ENCODE measurements at places on chromosomes 5 and 9.

DNA sequence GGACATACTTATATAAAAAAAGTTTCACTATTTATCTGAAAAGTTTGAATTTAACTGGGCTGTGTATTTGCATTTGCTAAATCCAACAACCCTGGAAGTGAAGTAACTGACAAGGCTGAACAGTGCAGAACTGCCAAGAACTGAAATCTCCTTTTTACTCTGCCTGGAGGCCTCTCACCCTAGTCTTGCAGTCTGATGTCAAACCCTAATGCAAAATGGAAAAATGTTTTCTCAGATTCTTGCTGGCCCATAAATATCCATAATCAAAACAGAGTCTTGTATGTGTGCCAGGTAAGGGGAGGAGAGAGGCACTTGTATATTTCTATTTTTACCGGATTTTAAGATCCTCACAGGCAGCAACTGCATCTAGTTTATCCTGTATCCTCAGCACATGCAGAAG is 432.7 kb upstream of the KLF4 start:
- no peak overlapping the region for H3K27ac ChIP-seq
- no peak for DNase-seq
- H3K4me3 ChIP-seq: no peak overlapping the region
- no peaks in the 10 kb centered on the region for H3K27me3 ChIP-seq

DNA sequence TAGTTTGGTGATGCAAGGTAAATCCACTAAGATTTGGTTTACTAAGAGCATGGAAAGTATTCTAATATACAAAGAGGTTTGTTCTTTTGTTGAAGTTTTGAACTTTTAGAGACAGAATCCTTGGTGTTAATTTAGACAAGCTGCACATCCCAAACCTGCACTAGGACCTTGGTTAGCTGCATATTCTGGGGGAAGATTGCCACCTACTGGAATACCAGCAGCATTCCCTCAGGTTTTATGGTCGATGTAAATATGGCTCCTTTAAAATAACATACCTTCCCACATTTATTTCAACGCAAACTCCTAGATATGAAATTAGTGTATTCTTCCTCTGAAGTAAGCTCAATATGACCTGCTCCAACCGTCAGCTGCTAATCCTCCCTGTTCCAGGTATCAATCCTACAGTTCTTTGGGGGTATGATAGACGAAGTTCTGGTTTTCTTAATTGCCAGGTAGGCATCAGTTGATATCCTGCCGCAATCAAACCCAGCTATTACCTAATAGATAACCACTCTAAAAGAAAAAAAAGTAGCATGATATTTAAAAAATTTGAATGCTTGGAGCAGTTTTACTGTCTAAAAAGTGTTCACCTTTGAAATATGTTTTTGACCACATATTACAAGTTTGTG is 624.1 kb downstream of the ISL1 start:
- no peak for DNase-seq
- no peak overlapping the region for H3K4me3 ChIP-seq
- H3K27ac ChIP-seq: no peak overlapping the region
- H3K27me3 ChIP-seq: peaks cover 3% of the 10 kb centered on the region
- H3K36me3 ChIP-seq: no peaks in the 10 kb centered on the region

DNA sequence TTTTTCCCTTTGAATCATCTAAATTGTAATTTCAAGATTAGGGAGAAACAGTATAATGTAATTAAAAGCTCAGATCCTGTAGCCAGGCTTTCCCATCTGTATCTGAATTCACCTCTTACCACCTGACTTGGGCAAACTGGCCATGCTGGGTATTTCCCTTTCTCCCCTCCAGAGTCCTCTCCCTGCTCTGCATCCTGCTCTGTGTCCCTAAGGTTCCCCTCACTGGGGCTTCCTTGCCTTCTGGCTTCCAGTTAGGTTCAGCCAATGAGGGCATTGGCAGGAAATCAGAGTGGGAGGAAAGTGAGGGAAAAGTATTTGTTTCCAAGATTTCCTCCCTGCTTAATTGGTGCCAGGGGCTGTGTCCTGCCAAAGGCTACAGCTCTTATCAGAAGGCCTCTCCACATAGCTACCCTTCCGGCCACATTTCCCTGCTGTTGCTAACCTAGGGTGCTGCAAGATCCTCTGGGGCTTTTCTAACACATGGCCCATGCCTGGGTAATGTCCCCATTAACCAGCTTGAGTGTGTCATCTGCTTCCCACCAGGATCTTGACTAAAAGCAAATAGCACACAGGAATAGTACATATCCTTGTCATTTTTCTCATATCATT is 51.0 kb upstream of the MPDZ start:
- no peaks in the 10 kb centered on the region for H3K4me1 ChIP-seq
- H3K36me3 ChIP-seq: no peaks in the 10 kb centered on the region
- no peak for DNase-seq
- no peaks in the 10 kb centered on the region for H3K27me3 ChIP-seq
- no peak overlapping the region for H3K4me3 ChIP-seq
- no peak overlapping the region for H3K27ac ChIP-seq

DNA sequence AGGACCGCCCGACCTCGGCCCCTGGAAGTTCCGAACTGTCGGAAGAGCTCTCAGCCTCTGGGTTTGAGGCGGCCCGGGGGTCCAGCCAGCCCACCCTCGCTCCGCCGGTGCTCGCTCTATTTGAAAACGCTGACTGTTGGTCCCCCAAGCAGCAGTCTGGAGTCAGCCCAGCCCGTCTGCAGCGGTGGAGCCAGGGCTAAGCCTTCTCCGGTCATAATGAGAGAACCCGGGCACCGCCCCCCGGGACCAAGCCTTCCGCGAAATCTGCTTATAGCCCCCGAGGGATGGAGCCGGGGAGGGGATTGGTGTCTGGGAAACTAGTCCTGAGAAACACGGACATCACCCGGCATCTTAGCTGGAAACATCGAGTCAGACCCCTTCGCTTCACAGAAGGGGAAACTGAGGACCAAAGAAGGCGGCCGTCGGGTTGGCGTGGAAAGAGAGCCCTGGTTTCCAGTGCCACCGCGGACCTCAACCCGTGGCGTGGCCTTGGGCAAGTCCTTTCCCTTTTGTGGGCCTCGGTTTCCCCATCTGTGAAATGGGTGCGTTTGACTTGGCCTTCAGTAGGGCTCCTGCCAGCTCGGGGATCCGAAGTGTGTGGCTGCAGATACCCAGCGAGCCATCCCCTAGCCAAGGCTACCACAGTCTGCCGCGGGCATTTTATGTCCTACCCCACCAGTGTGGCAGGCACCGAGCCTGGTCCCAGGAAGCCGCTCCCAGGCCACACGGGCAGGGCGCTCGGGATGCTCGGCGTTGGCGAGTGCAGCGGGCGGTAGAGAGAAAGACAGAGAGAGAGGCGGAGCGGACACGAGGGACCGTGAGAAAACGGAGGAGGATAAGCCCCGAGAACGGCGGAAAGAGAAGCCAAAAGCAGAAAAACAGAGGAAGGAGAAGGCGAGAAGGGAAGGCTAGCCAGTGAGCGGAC is 857 bp downstream of the ADAM19 start:
- no peaks in the 10 kb centered on the region for H3K27me3 ChIP-seq
- peak overlapping the region; percentile 23 for H3K27ac ChIP-seq
- DNase-seq: no peak
- peak overlapping the region; percentile 83 for H3K4me3 ChIP-seq

DNA sequence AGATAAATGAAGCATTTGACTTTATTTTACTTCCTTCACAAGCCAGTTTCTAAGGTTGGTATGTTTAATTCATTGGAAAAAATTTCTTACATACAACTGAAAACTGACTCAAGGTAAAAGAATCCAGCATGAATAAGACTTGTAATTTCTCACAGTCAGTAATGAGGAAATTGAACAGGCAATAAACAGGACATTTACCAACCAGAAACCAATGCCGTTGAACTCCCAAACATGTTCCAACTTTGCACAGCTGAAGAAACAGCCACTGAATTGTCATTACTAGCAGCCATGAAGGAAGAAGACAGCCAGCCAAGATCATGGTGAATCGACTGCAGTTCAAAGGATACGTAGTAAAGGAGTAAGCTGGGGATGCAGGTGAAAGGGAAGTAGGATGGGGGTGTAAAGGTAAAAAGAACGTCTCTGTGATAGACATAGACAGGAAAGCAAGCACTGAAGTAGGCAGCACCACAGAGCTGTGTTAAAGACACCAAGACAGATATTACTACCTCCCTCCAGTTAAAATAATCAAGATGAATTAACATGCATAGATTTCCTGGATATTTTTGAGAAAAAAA is 21.3 kb upstream of the SLC12A2 start:
- H3K4me1 ChIP-seq: peaks cover 17% of the 10 kb centered on the region
- H3K36me3 ChIP-seq: peaks cover 20% of the 10 kb centered on the region
- DNase-seq: no peak
- H3K4me3 ChIP-seq: no peak overlapping the region
- H3K27ac ChIP-seq: peak overlapping the region; percentile 59

GRCh38 chr9:2727966-2728613 is 10.8 kb downstream of the KCNV2 start:
- no peaks in the 10 kb centered on the region for H3K36me3 ChIP-seq
- H3K4me3 ChIP-seq: no peak overlapping the region

DNA sequence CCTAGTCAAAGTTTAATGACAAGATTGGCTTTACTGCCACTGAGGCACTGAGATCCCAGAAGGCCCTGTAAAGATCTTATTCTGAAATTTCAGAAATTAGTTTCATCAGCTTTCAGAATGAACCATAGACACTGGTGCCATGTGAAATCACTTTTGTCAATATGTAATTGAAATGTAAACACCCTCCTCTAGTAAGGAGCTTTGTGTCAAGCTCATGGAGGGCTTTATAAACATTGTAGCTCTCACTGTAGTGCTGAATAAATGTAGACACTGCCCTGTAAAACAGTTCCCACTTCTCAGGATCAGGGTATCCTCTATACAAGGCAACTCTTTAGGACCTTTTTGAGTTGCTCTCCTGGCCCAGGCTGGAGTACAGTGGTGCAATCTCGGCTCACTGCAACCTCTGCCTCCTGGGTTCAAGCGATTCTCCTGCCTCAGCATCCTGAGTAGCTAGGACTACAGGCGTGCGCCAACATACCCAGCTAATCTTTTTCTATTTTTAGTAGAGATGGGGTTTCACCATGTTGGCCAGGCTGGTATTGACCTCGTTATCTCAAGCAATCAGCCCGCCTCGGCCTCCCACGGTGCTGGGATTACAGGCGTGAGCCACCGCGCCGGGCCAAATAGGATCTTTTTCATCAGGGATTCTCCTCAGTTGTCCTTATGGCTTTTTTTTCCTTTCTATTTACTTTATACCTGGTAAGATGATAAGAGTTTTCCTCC is 1823.9 kb upstream of the CDH9 start:
- no peaks in the 10 kb centered on the region for H3K36me3 ChIP-seq
- no peak overlapping the region for H3K27ac ChIP-seq
- H3K4me1 ChIP-seq: no peaks in the 10 kb centered on the region
- H3K27me3 ChIP-seq: no peaks in the 10 kb centered on the region
- no peak overlapping the region for H3K4me3 ChIP-seq
- DNase-seq: no peak

GRCh38 chr5:61215996-61216395 is 53.7 kb upstream of the SMIM15 start:
- no peak overlapping the region for H3K4me3 ChIP-seq
- DNase-seq: no peak

- peaks cover 17% of the 10 kb centered on the region for H3K4me1 ChIP-seq
These were observed 12.1 kb downstream of the GALNT10 start for GRCh38 chr5:154202379-154203260.

DNA sequence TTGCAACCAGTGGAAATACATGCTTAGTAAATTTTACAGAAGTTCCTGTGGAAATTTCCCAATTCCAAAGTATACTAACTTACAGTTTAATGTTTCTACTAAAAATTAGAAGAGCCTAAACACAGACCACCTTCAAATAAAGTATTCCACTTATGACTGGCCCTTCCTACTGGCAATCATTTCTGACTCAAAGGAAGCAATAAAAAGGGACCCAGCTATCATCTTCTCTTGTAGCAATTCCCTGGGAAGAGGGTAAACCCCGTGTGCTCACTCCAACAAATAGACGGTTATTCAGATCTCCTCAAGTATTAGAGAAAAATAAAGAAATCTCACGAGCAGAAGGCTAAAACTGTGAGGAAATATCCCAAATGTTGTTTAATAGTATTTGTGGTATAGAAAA is 43.3 kb downstream of the GOLPH3 start:
- peaks cover 81% of the 10 kb centered on the region for H3K36me3 ChIP-seq
- DNase-seq: no peak
- H3K27me3 ChIP-seq: no peaks in the 10 kb centered on the region
- H3K27ac ChIP-seq: no peak overlapping the region

DNA sequence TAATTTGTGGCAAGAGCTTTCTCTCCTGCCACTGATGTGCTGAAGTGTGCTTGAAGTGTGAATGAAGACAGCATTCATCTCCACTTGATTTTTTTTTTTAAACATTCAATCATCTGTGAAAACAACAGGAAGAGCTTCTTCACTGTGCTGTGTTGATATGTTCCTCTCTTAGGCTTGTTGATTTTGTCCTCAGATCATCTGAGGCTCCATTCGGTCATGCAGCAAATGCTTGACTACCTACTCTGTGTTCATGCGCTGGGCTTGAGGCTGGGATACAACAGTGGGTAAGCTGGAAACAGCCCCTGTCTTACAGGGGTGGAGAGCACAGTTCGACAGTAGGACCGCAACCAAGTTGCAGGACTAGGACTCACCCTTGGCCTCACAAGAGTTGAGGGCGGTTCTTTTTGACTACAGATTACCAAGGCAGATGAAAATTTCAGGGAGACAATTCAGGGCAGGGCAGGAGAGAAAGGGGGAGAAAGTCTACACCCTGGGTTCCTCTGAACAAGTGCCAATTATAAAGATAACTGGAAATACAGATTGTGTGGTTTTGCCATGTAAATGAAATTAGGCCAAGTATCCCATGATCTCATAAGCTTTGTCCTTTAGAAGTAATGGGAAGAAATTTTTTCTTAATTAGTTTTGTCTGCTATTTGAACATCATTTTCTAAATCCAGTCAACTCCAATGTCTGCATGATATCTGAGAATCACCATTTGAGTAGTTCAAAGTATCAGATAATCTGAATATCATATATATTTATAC is 31.0 kb upstream of the F2R start:
- no peak for DNase-seq
- no peak overlapping the region for H3K4me3 ChIP-seq
- H3K36me3 ChIP-seq: no peaks in the 10 kb centered on the region
- H3K4me1 ChIP-seq: peaks cover 27% of the 10 kb centered on the region
- no peak overlapping the region for H3K27ac ChIP-seq

DNA sequence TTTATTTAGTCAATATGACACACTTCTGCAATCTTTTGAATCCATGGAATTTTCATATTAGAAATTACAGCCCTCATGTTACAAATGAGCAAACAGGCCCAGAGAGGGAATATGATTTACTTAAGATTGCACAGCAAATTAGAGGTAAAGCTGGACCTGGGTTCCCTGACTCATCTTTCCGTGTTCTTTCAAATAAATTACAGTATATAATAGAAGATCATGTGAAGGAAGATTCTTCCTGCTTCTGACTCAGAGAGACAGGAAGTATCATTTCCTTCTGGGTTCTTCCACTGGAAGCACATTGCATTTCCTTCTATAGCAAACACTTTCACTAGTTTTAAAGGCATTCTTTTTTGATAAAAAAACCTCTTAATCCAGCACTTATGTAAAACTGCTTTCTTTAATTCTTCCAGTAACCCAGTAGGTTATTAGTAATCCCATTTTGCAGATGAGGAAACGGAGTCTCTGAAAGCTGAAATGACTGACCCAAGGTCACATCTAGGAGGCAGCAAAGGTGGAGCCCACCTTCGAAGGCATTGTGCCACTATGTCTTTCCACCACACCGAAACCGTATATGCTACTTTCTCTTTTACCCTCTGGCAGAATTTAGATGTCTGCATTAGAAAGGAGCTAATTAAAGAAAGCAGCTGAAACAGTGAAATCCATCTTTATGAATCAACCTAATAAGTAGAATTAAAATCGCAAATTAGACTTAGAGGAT is 566.7 kb upstream of the KLF4 start:
- peak overlapping the region; percentile 99 for H3K27ac ChIP-seq
- no peak for DNase-seq
- H3K4me3 ChIP-seq: peak overlapping the region; percentile 4
- H3K4me1 ChIP-seq: peaks cover 48% of the 10 kb centered on the region

All from RWPE2 (cell line).